Fibroblast of mammary gland (primary cell): ENCODE measurements at places on chromosomes 2 and 18.

DNA sequence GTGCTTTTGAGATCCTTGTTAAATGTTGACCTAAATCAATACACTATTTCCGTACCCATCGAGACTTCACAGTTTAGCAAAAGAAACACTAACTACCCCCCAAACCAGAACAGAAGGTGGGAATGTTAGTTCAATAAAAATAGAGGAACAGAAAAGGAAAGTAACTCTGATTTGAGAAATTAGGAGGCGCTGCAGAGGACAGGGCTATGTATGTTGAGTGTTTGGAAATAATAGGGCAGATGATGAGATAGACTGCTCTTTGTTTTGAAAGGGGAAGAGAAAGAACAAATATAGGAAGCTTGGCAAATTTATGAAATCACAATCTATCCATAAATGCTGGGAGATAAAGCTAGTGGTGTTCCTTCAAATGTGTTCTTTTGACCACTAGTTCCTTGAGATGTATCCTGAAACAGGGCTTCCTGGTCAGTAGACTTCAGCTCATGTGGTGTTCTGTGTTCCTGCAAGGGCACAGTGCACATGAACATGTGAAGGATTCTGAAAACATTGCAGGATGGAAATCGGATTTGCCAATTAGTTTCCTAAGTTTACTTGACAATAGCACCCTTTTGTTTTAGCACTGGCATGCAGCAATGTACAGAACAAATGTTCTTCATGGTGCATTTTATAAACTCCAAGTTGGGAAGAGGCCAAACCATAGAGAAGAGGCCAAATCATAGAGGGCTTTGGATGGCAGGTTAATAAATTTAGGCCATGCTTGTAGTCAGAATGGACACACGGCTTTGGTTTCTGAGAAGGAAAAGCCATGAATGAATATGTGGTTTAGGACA, 39.8 kb downstream of the RHBDD1 start:
- DNase-seq, result no peak

DNA sequence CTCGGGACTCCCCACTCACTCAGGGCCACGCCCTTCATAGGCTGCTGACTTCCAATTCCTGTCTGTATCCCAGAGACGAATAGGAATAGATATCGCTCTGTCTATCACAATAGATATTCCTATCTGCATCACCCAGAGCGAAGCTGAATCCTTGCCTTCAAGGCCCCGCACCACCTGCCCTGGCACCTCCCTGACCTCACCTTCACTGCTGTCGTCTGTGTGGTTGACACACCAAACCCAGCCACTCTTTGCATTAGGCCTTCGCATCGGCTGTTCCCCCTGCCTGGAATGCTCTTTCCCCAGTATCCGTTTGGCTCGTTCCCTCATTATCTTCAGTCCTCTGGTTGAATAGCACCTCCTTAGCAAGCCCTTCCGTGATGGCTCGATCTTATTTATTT, 43.5 kb downstream of the ATOH8 start:
- DNase-seq, result no peak

- no peak for DNase-seq
These were observed 5.7 kb downstream of the MGAT5 start for GRCh38 chr2:134259571-134259970.

GRCh38 chr18:44943311-44943881, 262.7 kb downstream of the SETBP1 start:
- peak; percentile 48 for DNase-seq

GRCh38 chr2:239723486-239724193, 301.5 kb downstream of the NDUFA10 start:
- no peak for DNase-seq
